ENCODE measurements at places on chromosomes 5 and 9.

DNA sequence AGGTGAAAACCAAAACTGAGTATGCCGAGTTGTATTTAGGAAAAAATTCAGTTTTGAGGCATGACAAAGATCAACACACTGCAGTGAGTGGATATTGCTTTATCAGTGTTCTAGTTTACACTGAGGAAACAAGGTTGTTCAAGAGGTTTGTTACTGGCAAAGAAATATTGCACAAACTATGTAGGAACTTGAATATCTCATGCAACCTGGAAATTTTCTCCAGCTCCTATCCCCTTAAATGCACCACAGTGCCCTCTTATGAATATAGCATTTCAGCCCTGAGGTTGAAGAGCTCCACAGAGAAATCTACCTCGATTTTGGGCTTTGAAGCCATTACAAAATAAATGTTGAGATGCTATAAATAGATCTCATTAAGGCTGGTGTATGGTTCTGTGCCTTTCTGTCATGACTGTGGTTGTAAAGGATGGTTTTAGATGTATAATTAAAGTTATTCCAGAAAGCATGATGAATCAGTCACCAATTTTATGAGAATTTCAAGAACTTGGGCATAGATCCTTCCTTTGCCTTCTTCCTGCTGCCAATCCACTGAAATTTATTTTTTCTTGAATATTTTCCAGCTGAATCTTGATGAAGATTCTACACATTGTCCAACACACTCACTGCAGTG lies 159.3 kb downstream of the SPATA31D1 start:
- no peak for DNase-seq

- DNase-seq: no peak
Measured at GRCh38 chr5:10735569-10736276, 25.3 kb downstream of the DAP start.

GRCh38 chr5:131814990-131815389 lies 18.2 kb upstream of the FNIP1 start:
- DNase-seq: no peak

- no peak for DNase-seq
Measured at GRCh38 chr5:171454549-171454948, 35.1 kb downstream of the FGF18 start.

- DNase-seq: no peak
Measured at GRCh38 chr5:146040527-146040926, 64.8 kb downstream of the PLAC8L1 start.

DNA sequence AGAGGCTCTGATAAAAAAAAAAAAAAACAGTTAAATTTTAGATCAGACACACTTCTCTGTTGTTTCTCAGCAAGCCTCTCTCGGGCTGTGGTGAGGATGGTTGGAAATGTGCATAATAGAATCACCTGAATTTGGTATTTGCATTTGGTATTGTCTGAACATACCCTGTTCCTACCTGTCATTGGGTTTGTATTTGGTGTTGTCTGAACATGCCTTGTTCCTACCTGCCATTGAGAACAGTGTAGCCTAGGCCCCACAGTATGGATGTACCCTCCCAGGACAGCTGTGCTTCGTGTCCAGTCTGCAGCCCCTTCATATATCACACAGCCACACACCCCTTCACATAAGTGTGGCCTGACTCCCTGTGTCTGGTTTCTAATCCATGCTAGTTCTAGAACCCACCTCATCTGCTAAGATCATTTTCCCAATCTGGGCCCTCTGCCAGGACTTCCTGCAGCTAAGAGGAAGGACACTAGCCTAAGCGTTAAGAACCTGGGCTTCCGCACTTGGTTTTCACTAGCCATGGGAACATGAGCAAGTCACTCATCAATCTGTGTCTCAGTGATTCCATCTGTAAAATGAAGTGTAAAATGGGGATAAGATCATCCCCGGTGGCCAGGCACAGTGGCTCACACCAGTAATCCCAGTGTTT lies 49.2 kb downstream of the ITGA2 start:
- no peak for DNase-seq

DNA sequence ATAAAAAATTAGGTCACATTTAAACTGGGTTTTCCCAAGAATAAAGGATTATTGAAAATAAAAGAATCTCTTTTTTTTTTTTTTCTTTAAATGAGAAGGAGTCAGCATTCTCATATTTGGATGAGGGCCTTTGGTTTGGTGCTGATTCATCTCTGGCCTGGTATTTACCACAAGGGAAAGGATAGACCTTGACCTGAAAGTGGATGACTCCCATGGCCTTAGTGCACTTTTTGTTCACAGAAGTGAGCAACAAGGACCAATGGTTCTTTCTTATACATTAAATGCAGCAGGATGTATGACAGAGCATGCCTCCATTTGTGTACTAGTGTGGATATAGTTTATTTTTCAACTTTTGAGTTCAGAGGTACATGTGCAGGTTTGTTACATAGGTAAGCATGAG lies 6.9 kb downstream of the YTHDC2 start:
- no peak for DNase-seq

GRCh38 chr5:160929360-160929759 lies 77.3 kb upstream of the ATP10B start:
- DNase-seq: no peak

GRCh38 chr9:106964329-106964728 lies 101.4 kb downstream of the ZNF462 start:
- no peak for DNase-seq

GRCh38 chr9:95268681-95269080 lies 48.8 kb downstream of the FANCC start:
- DNase-seq: peak; percentile 60

DNA sequence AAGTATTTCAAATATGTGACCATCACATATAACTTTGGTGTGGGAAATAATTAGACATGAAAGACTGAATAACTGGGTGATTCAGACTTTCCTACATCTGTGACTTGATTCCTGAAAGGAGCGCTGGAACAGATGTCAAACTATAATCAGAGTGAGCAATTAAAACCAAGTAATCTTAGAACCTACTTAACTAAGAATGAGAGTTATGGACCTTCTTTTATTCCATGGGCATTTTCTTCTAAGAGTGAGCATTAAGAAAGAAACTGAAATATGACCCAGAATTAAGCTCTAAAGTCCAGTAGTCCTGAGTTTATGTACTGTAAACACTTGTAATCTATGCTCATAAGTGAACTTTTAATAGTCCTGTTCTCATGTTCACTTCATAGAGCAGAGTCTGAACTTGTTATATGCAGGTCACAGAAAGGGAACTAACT lies 68.4 kb downstream of the PAM start:
- DNase-seq: no peak

- DNase-seq: no peak
Measured at GRCh38 chr9:93447655-93448054, 3.8 kb upstream of the FAM120A start.

GRCh38 chr9:24073007-24073592 lies 247.1 kb upstream of the ELAVL2 start:
- no peak for DNase-seq

GRCh38 chr5:36228505-36228904 lies 13.2 kb downstream of the NADK2 start:
- no peak for DNase-seq

DNA sequence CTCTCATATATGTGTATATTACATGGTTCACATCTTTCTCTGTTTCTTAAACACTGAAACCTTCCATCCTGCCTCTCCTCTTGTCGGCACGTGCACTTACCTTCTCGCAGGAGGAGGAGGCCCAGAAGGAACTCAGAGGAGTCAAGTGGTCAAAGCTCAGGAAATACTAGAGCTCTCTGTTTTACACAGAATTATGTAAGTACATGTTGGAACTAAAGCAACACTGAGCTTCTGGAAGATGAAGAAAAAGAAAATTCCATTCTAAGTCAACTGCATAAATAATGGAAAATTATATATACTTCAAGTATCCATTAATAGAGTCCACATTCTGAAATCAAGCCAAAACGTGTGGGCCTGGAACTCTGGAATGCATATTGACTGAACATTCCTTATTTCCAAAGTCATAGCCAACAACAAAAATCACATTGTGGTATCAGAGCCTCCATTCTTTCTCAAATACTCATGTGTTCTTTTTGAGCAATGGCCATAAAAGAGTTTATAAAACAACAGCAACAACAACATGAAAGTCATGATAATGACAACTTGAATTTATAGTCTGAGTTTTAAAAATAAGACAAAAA lies 121.5 kb upstream of the RAI14 start:
- no peak for DNase-seq

DNA sequence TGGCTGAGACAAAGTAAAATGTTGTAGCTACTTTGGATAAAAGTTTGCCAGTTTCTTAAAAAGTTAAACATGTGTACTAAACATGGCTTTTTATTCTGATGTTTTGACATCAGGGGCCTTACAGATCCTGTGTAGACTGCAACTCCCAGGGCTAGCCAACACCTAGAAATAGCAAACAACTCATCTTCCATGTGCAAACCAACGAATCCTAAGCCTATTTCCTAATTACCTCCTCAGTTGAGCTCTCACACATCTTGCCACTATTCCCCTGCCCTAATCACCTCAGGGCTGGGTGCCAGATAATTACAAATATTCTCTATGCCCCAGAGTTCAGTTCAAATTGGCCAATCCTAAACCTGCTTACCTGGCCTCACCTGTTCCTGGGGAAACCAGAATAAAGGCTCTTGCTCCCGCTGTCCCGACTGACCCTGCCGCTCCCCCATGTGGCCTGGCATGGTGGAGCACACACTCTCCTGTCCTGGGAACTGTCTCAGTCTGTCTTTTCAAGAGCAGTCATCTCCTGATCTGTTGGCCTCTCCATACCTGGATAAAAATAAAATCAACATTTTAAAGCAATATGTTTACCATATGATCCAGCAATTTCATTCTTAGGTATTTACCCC lies 37.1 kb upstream of the FAM169A start:
- peak; percentile 17 for DNase-seq

- DNase-seq: no peak
Measured at GRCh38 chr5:176644878-176645670, 2.2 kb upstream of the TSPAN17 start.

DNA sequence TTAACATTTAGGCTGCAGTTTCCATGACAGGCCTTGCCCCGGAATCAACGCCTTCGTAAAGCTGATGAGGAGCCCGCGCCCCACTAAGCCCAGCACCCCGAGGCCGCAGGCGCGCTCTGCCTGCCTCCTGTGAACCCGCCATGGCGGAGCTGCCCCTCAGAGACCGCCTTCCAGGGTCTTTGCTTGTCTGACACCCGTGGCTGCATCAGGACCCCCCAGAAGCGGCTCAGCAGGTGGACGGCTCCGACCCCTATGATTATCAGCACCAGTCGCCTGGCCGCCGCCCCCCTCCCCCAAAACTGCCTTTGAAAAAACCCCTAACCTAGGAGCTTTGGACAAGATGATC lies 507 bp upstream of the DPH7 start:
- no peak for DNase-seq

GRCh38 chr9:25418974-25419373 lies 259.3 kb downstream of the TUSC1 start:
- DNase-seq: no peak

- no peak for DNase-seq
Measured at GRCh38 chr5:153458268-153458667, 32.2 kb upstream of the GRIA1 start.

DNA sequence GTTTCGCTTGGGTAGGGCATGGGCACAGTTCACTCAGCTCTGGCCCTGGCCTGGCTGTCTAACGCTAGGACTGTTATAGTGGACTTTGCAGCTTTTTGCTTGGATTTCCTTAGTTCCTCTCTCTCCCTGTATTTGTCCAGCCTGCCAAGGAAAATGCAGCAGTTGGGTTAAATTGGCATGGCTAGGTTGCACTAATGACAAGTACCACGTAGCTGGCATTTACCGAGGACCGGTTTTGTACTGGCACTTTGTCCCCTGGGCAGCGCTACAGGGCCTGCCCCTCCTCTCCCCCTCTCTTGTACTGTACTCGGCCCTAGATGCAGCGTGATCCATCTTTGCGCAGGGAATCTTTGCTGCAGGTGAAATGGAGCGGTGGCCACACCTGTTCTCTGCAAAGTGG lies 2.4 kb downstream of the WDR5 start:
- no peak for DNase-seq

DNA sequence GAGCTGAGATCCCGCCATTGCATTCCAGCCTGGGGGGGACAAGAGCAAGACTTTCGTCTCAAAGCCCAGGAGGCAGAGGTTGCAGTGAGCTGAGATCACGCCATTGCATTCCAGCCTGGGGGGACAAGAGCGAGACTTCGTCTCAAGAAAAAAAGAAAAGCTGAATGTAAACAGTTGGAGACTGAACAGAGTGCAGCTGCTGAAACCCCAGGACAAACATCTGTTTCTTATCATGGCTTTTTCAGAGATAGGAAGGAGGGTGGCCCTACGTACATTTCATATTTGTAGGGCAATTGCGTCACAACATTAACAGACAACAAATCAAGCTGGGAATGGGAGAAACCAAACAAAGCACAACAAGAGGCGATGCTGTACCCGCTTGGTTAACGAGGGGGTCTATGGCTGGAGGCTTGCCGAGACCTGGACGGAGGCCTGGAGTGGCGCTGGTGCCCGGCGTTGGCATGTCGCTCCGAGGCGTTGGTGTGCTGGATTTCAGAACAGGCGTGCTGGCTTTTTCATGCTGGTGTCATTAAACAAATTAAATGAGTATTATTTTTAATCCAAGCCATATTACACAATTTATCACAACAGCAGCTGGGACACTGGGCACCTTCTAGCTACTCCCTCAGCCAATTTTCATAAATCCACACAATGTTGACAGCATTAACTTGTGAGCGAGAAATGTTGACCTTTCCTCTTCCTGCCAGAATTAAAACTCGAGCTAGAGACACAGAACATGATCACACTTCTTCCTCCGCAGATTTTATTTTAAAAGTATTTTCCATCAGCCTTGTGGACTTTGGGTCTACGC lies 76.1 kb downstream of the TLE1 start:
- DNase-seq: peak; percentile 57

GRCh38 chr9:93668261-93668871 lies 92.0 kb downstream of the PHF2 start:
- DNase-seq: no peak

GRCh38 chr5:136311999-136312398 lies 53.3 kb downstream of the TRPC7 start:
- no peak for DNase-seq

- DNase-seq: no peak
Measured at GRCh38 chr5:74865256-74865803, 857 bp downstream of the FAM169A start.

DNA sequence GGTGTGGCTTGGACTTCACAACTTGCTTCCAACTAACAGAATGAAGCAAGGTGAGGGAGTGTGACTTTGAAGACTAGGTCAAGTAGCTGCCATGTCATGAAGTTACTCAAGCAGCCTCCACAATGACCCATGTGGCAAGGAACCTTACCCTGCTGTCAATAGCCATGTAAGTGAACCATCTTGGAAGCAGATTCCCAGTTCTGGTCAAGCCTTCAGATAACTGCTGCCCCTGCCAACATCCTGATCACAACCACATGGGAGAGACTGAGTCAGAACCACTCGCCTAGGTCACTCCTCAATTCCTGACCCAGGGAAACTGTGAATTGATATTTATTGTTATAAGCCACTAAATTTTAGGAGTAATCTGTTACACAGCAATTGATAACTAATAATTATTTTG lies 10.9 kb downstream of the ZCCHC10 start:
- DNase-seq: no peak

DNA sequence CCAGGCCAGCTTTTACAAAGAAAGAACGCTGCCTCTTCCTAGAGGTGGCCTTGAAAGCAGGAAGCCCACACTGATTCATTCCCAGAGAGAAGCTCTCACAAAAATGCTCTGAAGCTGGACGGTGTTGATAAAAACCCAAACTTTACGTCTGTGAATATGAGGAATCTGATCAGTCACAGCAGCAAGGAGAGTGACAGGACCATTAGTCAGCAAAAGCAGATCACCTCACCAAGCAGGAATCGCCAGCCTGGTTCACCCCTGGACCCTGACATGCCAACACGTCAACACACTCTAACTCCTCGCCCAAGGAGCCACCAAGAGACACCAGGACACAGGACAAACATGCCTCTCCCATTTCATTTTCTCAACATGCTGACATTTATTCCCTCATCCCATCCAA lies 70.6 kb upstream of the ZNF622 start:
- DNase-seq: no peak
